ENCODE measurements at places on chromosomes 16 and 17.

GRCh38 chr17:62051053-62051452 lies 14.0 kb downstream of the MED13 start:
- DNase-seq, result no peak
- H3K27me3 ChIP-seq, result no peaks in the 10 kb centered on the region
- no peak overlapping the region for H3K4me3 ChIP-seq
- H3K27ac ChIP-seq, result no peak overlapping the region

- H3K4me1 ChIP-seq, result no peaks in the 10 kb centered on the region
- H3K36me3 ChIP-seq, result no peaks in the 10 kb centered on the region
- no peaks in the 10 kb centered on the region for H3K27me3 ChIP-seq
- DNase-seq, result no peak
Measured at GRCh38 chr17:28975646-28976045, 24.3 kb upstream of the PHF12 start.

- no peak for DNase-seq
- no peaks in the 10 kb centered on the region for H3K36me3 ChIP-seq
- H3K4me3 ChIP-seq, result no peak overlapping the region
- peaks cover 42% of the 10 kb centered on the region for H3K27me3 ChIP-seq
Measured at GRCh38 chr16:87543436-87544191, 50.8 kb upstream of the ZCCHC14 start.

DNA sequence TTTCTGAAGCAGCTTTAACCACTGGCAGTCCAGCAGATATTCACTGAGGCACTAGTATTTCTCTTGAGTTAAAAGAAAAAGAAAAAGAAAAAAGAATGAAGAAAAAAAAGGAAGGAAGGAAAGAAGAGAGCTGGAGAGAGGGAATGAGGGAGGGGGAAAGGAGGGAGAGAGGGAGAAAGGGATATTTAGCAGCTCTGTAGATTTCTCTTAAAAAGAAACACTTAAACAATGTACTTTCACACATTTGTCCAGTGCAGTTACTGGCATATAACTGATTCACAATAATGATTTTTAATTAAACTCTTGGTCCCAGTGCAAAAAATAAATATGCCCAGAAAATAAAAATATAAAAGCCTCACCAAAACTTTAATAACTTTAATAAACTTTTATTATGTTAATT lies 386.4 kb downstream of the KCNJ2 start:
- H3K4me3 ChIP-seq, result no peak overlapping the region
- no peaks in the 10 kb centered on the region for H3K27me3 ChIP-seq
- H3K4me1 ChIP-seq, result no peaks in the 10 kb centered on the region
- H3K27ac ChIP-seq, result no peak overlapping the region
- H3K36me3 ChIP-seq, result no peaks in the 10 kb centered on the region
- DNase-seq, result no peak

GRCh38 chr17:43360376-43360738 lies 38.4 kb upstream of the ARL4D start:
- H3K27me3 ChIP-seq, result peaks cover 2% of the 10 kb centered on the region
- peaks cover 8% of the 10 kb centered on the region for H3K36me3 ChIP-seq
- H3K4me3 ChIP-seq, result peak overlapping the region; percentile 93
- H3K27ac ChIP-seq, result peak overlapping the region; percentile 100

DNA sequence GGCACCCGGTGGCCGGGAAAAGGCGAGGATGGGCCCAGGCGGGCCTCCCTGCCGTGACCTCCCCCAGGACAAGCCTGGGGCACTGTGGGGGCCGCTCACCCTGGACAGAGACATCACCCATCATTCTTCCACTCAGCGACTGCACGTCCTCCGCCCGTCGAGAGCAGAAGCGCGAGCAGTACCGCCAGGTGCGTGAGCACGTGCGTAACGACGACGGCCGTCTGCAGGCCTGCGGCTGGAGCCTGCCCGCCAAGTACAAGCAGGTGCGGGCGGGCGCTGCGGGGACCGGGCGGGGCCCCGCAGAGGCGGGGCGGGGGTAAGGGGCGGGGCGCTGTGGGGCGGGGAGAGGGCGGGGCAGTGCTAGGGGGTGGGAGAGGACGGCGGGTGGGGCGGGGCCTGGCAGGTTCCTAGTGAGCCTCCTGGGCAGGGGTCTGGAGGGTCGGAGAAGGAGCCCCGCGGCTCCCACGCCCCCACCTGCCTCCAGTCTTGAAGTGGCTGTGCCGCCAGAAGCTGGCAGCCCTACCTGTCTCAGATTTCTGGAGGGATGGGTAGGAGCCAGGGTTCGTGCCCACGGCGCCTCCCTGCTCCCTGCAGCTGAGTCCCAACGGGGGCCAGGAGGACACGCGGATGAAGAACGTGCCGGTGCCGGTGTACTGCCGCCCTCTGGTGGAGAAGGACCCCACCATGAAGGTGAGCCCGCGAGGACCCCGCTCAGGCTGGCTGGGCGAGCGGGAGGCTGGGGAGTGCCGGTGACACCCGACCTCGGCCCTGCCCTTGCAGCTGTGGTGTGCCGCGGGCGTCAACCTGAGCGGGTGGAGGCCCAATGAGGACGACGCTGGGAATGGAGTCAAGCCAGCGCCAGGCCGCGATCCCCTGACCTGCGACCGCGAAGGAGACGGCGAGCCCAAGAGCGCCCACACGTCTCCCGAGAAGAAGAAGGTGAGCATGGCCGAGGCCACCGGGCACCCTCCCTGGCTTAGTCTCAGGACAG lies 7.5 kb downstream of the NME3 start:
- H3K27me3 ChIP-seq, result no peaks in the 10 kb centered on the region
- H3K4me3 ChIP-seq, result no peak overlapping the region
- DNase-seq, result no peak
- H3K27ac ChIP-seq, result no peak overlapping the region
- no peaks in the 10 kb centered on the region for H3K4me1 ChIP-seq
- H3K36me3 ChIP-seq, result peaks cover 66% of the 10 kb centered on the region

DNA sequence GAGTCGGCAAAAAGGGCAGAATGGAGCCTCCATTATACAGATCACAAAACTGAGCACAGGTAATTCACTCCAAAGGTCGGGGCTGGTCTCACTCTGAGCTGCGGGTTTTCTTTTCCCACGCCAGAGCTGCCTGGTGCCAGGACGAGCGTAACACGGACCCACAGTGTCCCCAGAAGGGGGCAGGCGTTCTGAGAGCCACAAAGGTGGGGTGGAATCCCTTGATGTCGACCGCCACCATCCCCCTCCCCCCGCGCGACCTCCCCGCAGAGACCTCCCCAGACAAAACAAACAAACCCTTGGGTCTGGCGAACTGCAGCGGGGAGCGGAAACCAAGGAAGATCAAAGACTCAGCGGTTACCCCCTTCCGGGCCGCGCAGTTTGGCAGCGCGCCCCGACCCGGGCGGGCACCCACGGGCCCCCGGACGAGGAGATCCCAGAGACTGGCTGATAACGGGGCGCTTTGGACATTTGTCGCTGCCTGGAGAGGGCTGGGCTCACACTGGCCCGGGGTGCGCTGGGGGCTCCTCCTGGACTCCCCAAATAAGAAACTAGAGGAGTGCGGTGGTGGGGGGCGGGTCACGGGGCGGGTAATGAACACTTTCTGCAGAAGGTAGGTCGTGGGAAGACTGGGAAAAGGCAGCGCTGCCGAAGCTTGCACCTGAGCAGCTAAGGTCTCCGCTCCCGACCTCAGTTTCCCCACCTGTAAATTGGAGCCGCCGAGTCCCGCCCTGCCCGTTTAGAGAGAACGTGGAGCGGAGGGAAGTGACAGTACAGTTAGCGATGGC lies 664 bp upstream of the NKD1 start:
- peaks cover 7% of the 10 kb centered on the region for H3K4me1 ChIP-seq
- H3K4me3 ChIP-seq, result peak overlapping the region; percentile 91
- H3K27ac ChIP-seq, result peak overlapping the region; percentile 70
- peaks cover 10% of the 10 kb centered on the region for H3K27me3 ChIP-seq

Measured in activated B cell treated with CpG ODN at 0.5 μM for 24 hours (primary cell).